ENCODE measurements at places on chromosomes 13 and 19.

DNA sequence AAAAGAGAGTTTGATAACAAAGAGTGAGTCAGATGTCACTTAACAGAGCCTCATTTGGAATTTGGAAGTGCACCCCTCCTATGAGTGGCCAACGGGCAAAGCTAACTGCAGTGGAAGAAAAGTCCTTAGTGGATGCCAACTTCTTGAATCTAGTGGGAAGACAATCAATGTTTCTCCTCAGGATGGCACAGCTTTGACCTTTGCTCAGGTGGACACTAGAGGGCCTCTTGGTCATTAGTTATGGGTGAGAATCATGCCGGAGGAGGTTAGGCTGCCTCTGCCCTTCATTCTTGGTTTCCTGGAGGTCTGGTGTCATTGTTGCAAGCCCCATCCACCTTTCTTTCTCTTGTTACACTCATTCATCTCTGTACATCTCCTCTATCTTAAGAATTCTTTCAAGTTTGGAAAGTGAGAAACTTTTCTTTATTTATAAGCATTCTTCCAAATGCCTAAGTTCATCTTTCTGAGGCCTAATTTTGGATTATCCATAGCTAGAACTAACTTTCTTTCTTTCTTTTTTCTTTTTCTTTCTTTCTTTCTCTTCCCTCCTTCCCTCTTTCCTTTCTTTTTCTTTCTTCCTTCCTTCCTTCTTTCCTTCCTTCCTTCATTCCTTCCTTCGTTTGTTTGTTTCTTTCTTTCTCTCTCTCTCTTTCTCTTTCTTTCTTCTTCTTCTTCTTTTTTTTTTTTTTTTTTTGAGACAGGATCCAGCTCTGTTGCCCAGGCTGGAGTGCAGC, 327.2 kb upstream of the TSHZ3 start:
- no peak for DNase-seq

DNA sequence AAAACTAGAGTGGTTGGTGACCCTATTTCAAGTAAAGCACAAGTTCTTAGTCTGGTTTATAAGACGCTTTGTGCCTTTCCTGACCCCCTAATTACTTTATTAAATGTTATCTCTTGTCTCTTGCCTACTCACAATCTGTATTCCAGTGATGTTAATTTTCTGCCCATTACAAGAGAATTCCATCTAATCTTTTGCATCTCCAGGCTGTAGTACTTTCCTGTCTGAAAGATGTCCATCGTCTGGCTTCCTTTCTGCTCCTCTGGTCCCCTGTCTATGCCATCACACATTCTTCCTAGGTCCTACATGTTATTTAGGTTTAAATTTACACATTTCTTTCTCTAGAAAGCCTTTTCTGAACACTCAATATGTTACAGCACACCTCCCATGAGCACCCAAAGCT, 25.9 kb upstream of the OXGR1 start:
- no peak for DNase-seq

GRCh38 chr13:112655913-112656312, 33.9 kb upstream of the ATP11A start:
- no peak for DNase-seq

- DNase-seq = no peak
Observed at GRCh38 chr13:59681636-59682311, 482.0 kb downstream of the DIAPH3 start.

DNA sequence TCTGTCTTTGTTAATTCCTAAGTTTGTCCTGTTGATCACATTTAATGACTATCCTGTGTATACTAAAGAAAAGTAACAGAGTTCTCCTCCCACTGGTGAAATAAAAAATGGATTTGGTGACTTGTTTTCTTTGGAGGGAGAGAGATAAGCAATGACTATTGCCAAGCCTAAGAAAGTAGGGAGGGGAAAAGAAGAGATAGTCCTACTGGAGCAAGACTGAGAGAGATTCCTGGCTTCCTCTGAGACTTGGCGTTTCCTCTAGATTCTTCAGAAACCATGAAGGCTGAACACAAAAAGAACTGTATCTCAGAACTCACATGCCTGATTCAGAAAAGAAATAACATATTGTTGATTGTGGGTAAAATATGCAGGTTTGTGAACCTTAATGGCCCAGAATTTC, 406.5 kb downstream of the FOXO1 start:
- peak; percentile 28 for DNase-seq

DNA sequence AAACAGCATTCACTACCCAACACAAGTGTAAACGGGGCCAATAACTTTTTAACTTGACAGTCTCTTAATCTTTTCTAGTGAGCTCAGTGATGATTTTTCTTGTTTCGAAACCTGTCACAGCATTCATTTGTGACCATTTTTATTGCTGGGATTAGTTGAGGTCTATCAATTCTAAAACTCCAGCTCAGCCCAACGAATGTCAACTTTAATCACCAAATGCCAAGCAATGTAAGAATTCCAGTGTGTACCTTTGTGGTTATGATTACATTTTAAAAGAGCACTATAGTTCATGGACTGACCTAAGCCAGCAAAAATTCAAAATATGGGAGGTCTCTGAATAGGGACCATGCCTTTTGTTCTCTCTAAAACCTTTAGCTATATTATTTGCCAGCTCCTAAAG, 694.3 kb upstream of the SGCG start:
- DNase-seq = no peak

- no peak for DNase-seq
Observed at GRCh38 chr19:41935760-41936415, 7.6 kb upstream of the ERFL start.

- no peak for DNase-seq
Observed at GRCh38 chr19:19292607-19293006, 19.5 kb upstream of the TM6SF2 start.

GRCh38 chr19:36423925-36424324, 5.5 kb upstream of the ZFP82 start:
- DNase-seq = no peak

GRCh38 chr13:44932850-44933251, 56.4 kb downstream of the NUFIP1 start:
- DNase-seq = peak; percentile 79

DNA sequence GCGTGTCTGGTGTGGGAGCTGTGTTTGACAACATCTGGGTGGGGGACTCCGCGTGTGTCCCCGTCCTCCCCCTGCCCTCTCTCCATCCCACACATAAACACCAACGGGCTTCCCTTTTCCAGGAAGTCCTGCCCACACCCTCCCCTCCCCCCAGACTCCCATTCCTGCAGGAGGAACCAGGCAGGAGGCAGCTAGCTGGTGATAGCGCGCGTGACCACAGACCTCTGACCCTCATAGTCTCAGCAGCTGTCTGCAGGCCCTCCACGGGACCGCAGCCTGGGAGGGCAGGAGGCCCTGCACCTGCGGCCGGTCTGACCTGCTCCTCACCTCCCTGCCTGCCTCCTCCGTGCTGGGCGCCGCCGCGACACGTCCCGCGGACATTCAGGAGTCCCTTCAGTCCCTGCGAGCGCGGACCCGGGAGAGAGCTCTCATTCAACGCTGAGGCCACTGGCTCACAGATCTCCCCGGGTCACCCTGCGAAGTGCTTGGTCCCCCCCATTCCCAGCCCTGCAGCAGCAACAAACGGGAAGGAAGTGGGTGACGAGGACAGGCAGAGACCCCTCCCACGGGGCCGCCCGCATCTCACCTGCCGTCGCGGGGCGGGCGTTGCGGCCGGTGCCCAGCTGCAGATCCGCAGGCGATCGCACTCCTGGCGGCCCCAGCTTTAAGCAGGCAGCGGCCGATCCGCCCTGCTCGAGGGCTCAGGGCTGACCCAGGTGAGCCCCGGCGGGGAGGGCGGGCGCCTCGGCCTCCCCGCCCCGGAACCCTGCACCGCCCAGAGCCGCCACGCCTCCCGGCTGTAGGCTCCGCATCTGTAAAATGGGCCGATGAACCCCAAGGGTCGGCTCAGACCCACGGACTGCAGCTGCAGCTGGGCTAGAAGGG, 1.1 kb upstream of the ACP5 start:
- DNase-seq = no peak

- DNase-seq = no peak
Observed at GRCh38 chr13:37700887-37701286, 102.3 kb upstream of the POSTN start.

- DNase-seq = no peak
Observed at GRCh38 chr13:94129490-94129894, 350.0 kb downstream of the DCT start.

- DNase-seq = peak; percentile 47
Observed at GRCh38 chr19:17829855-17830566, 8.7 kb upstream of the INSL3 start.

DNA sequence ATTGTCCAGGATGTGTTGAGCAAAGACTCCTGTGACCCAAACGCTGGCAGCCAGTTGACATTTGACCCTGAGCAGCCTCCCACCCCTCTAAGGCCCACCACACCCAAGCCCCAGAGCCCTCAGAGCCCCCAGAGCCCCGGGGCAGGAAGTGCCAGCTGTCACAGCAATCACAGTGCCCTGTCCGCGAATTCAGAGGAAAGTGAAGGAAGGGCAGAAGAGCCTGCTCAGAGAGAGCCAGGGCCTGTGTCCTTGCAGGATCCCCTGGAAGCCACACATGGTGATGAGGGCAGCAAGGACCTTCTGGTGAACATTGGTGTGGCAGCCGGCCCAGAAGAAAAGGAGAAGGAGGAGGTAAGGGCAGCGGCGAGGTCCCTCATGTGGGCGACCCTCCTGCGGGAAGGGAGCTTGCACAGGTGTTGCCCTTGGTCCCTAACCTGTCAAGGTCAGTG, 63.7 kb downstream of the SPATA13 start:
- no peak for DNase-seq

GRCh38 chr13:97810152-97810551, 143.3 kb upstream of the IPO5 start:
- peak; percentile 26 for DNase-seq

- DNase-seq = no peak
Observed at GRCh38 chr13:36101157-36101556, 30.0 kb downstream of the DCLK1 start.

DNA sequence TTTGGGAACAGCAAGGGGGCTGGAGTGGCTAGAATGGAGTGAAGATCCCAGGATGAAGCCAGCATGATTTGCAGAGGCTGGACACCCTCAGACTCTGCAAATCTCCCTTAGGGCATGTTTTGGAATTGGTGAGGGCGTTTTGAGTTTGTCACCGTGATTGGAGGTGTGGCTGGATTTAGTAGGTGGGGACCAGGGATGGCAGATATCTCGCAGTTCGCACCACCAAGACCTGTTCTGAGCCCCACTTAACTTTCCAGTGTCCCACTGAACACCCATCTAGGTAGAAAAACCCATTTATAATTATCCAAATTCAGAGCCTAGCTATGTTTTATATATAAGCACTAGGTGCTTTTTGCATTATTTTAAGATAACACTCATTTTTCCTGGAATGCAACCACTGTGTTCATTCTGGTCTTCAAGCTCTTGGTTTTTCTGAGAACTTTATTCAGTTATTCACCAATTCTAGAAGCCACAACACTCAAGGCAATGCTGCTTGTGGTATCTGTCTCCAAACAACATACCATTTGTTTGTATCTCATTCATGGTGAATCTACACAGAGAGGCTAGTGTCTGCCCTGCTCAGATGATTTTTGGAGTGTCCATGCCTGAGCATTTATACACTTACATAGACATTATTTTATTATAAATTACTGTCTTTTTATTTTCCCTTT, 3.0 kb upstream of the NANOS2 start:
- no peak for DNase-seq

DNA sequence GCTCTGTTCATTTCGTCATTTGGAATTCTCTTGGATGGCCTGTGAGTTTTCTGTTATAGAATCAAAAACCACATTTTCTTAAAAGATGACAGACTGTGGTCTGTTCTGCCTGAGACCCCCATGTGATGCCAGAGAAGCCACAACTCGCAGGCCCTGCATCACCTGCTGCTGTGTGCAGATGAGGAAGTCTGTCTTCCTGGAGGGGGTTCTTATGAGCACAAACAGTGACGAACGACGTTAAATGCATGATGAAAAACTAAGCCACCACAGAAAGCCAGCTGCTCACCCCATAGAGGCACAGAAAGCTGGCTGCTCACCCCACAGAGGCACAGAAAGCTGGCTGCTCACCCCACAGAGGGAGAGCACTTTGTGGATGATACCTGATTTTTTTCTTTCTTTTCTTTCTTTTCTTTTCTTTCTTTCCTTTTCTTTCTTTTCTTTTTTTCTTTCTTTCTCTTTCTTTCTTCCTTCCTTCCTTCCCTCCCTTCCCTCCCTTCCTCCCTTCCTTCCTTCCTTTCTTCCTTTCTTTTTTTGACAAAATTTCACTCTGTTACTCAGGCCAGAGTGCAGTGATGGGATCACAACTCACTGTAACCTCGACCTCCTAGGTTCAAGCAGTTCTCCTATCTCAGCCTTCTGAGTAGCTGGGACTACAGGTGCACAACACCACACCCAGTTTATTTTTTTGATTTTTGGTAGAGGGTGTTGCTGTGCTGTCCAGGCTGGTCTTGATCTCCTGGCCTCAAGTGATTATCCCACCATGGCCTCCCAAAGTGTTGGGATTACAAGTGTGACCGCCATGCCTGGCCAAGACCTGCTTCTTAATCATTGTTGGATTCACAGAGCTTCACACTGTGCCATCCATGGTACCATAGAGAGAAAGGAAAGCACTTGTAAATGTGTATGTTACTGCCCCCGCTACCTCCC, 1191.4 kb downstream of the UQCRFS1 start:
- no peak for DNase-seq

- DNase-seq = peak; percentile 83
Observed at GRCh38 chr19:55165952-55166529, 372 bp downstream of the DNAAF3 start.

DNA sequence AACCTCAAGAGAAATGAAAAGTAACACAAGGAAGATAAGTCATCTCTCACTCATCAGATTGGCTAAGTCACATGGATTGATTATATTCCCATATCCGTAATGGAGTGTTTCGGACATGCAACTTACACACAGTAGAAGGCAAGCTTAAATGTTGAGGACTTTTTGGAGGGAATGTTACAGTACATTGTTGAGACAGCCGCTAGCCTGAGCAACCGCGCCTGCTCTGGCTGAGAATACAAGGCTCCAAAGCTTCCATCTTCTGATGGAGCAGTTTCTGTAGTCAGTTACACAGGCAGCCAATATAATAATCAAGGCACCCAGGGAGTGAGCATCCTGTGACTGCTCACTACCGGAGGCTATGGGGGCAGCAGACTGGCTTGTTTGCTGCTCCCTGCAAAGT, 1.0 kb upstream of the CRYL1 start:
- DNase-seq = no peak

- no peak for DNase-seq
Observed at GRCh38 chr13:34667286-34668218, 274.5 kb upstream of the NBEA start.

GRCh38 chr13:113402471-113403254, 38.7 kb upstream of the GRTP1 start:
- no peak for DNase-seq

DNA sequence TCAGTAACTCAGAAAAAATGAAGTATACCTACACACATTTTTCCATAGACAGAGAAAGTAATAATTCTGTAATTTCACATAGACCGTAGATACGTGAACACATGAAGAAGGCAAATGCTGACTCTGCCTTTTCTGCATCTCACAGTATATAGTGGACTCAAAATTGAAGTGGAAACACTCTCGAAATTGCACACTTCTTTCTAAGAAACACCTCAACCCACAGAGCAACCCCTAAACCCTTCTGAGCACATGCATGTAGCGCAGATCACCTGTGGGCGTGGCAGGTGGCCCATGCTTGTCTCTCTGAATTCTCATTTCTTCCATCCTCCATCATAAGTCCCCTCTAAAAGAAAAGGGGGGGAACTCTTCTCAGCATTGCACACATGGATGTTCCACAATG, 34.7 kb downstream of the COL4A1 start:
- no peak for DNase-seq

- DNase-seq = no peak
Observed at GRCh38 chr19:6475321-6476108, 6.1 kb downstream of the DENND1C start.

GRCh38 chr13:33303855-33304597, 18.5 kb upstream of the STARD13 start:
- peak; percentile 89 for DNase-seq

Data from iris pigment epithelial cell (primary cell).